Activated CD4-positive, CD25-positive, alpha-beta regulatory T cell treated with anti-CD3 and anti-CD28 coated beads, Interleukin-2, amount 50 U/mL, for 16 hours (primary cell): ENCODE measurements at places on chromosomes 12 and 14.

GRCh38 chr12:78802593-78802992 lies 62.0 kb upstream of the SYT1 start:
- DNase-seq, result no peak

GRCh38 chr12:47411966-47412365 lies 293.9 kb downstream of the RPAP3 start:
- DNase-seq, result no peak

- DNase-seq, result no peak
Measured at GRCh38 chr14:90534091-90534837, 137.4 kb downstream of the CALM1 start.

GRCh38 chr12:16359512-16360491 lies 12.4 kb downstream of the MGST1 start:
- DNase-seq, result no peak

DNA sequence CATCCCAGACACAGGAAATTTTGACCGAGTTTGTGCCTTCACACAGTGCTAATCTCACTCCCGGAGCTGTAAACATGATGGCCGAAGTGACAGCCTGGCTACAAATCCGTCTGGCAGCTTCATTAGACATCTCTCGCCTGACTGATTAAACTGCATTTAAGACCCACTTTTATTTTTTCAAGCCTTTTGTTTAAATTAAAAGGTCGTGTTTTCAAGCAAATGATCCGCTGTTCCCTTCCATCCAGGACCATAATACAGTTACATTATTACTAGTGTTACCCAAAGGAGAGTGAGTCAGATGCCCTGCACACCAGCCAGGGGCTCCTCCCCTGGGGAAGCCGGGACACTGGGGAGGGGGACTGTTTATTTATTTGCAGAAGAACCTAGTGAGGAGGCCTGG lies 200.2 kb downstream of the EXOC5 start:
- DNase-seq, result no peak

GRCh38 chr12:9096563-9097176 lies 19.0 kb downstream of the A2M start:
- DNase-seq, result no peak

GRCh38 chr12:91982946-91983345 lies 162.7 kb downstream of the BTG1 start:
- DNase-seq, result no peak

- no peak for DNase-seq
Measured at GRCh38 chr12:68264857-68265256, 11.5 kb upstream of the IL22 start.

GRCh38 chr12:132342251-132343227 lies 13.2 kb upstream of the GALNT9 start:
- DNase-seq, result no peak

DNA sequence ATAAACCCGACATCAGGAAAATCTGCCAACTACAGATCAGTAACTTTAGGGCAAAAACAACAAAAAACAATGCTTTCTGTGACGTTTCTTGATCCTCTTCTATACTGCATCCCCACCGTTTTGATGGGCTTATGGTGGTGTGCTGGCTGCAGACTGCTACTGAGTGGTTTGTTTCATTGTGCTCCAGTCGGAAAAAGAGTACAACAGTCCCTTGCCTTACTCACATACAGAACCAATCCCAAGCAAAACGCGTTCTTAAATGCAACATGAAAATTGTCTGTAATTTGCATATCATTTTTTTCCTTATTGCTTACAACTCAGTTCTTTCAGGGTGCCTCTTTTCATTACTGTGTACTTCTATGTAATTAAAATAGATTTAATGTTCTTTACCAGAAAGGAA lies 2.3 kb downstream of the ETV6 start:
- no peak for DNase-seq

GRCh38 chr14:41783403-41783802 lies 176.7 kb downstream of the LRFN5 start:
- no peak for DNase-seq
